ENCODE measurements at places on chromosomes 12 and 14.

DNA sequence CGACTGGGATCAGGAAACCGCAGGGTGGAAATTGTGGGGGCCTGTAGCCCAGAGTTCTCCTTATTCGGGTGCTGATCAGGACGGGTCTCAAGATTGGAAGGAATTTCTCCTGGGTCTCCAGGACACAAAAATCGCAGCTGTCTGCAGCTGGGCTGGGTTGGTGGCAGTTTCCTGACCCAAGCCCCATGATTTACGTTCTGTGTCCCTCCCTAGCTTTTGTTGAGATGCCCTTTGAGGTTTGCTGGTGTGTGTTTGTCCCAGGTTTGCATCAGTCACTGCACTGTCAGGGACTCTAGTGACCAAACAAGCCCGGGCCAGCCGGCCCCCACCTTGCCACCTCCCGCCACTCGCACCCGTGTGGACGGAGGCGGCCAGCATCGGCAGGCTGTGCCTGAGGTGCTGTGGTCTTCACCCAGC is 89.5 kb downstream of the FBXL14 start:
- DNase-seq, result no peak

- DNase-seq, result no peak
Measured at GRCh38 chr14:77324816-77325745, 4.2 kb downstream of the GSTZ1 start.

GRCh38 chr14:96221109-96221650 is 16.5 kb downstream of the BDKRB2 start:
- DNase-seq, result no peak

DNA sequence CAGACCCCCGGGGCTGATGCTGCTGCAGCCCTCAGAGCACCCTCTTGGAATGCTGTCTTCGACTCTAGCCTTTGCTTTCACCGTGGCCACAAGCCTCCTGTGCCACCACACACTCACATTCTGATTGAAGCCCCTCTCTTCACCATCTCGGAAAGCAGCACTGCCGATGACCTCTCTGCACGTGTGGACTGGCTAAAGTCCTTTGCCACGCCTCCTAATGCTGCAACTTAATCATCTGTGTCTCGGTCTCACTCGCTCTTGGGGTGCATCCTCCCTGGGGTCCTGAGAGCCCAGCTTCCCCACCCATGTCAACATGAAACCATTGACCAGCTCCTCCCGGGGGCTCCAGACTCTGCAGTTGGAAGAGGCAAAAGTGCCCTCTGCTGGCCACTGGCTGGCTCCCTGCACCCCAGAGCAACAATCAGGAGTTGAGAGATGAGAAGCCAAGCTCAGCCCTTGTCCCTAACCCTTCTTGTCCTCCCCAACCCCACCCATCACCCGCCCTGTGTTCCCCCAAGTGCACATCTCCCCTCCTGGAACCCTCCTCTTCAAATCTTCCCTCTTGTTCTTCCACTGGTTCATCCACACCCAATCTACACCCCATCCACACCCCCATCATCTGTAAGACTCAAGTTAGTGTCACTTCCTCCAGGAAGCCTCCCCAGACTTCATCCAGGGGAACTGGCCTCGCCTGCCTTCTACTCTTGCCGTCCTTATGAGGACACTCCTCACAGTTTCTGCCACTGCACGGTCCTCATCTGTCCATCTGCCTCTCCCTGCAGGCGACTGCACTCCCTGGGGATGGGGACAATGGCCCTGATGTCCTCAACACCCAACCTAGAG is 23.6 kb upstream of the FAM181A start:
- DNase-seq, result no peak

GRCh38 chr12:108495823-108496579 is 19.1 kb upstream of the FICD start:
- DNase-seq, result no peak

Measured in astrocyte (in vitro differentiated cells and primary cell).